Ovary (tissue), 10 donors: ENCODE measurements at places on chromosomes 6 and 20. TPM values are rescaled to one million over a fixed set of nuclear protein-coding genes. Genes with fewer than 3 reads are reported as not detected.

- H3K4me1 ChIP-seq: peaks cover 5% of the 10 kb centered on the region
- no peaks in the 10 kb centered on the region for H3K27me3 ChIP-seq
- DNase-seq: no peak
Observed at GRCh38 chr20:51803148-51803854, 980 bp upstream of the SALL4 start.

- H3K27me3 ChIP-seq: no peaks in the 10 kb centered on the region
- DNase-seq: no peak
- H3K4me1 ChIP-seq: no peaks in the 10 kb centered on the region
- no peaks in the 10 kb centered on the region for H3K36me3 ChIP-seq
- no peak overlapping the region for H3K4me3 ChIP-seq
- no peak overlapping the region for H3K27ac ChIP-seq
Observed at GRCh38 chr20:31823360-31824124, 4.4 kb downstream of the MYLK2 start.

DNA sequence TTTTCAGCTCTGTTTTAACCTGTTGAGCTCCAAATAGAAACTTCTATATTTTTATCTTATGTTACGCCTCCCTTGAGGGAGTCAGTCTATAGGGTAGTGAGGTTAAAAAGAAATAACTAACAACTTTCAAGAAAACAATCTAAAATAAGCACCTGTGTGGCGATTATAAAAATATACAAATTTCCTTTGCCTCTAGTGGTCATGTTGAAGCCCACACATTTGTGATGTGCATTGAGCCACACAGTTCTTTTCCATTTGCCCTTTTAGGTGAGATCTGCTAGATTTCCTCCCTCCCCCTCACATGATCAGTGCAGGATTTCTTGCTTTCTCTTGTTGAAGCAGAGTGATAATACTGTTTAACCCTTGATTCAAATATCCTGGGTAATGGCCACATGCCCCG is 84.2 kb downstream of the MYB start:
- no peaks in the 10 kb centered on the region for H3K27me3 ChIP-seq
- no peaks in the 10 kb centered on the region for H3K36me3 ChIP-seq
- DNase-seq: no peak
- no peak overlapping the region for H3K27ac ChIP-seq
- H3K4me3 ChIP-seq: no peak overlapping the region

- no peaks in the 10 kb centered on the region for H3K4me1 ChIP-seq
- H3K27me3 ChIP-seq: no peaks in the 10 kb centered on the region
- no peak for DNase-seq
Observed at GRCh38 chr6:147260091-147260490, 55.9 kb downstream of the STXBP5 start.

GRCh38 chr6:134880487-134881190 is 69.3 kb downstream of the ALDH8A1 start:
- no peak overlapping the region for H3K4me3 ChIP-seq
- no peak overlapping the region for H3K27ac ChIP-seq
- DNase-seq: no peak

- no peak for DNase-seq
- H3K27ac ChIP-seq: no peak overlapping the region
- no peaks in the 10 kb centered on the region for H3K27me3 ChIP-seq
Observed at GRCh38 chr6:12266571-12266970, 23.6 kb upstream of the EDN1 start.

GRCh38 chr6:134720353-134721059 is 229.4 kb downstream of the ALDH8A1 start:
- peak overlapping the region; percentile 55 for H3K27ac ChIP-seq
- H3K27me3 ChIP-seq: no peaks in the 10 kb centered on the region
- H3K4me3 ChIP-seq: no peak overlapping the region
- H3K36me3 ChIP-seq: no peaks in the 10 kb centered on the region
- no peak for DNase-seq
- H3K4me1 ChIP-seq: peaks cover 19% of the 10 kb centered on the region

GRCh38 chr20:10312111-10312510 is 93.5 kb downstream of the SNAP25 start:
- peaks cover 10% of the 10 kb centered on the region for H3K4me1 ChIP-seq
- no peaks in the 10 kb centered on the region for H3K27me3 ChIP-seq
- H3K4me3 ChIP-seq: no peak overlapping the region
- no peaks in the 10 kb centered on the region for H3K36me3 ChIP-seq

- peak overlapping the region; percentile 59 for H3K27ac ChIP-seq
- H3K27me3 ChIP-seq: no peaks in the 10 kb centered on the region
- no peaks in the 10 kb centered on the region for H3K36me3 ChIP-seq
- peaks cover 22% of the 10 kb centered on the region for H3K4me1 ChIP-seq
- no peak overlapping the region for H3K4me3 ChIP-seq
- DNase-seq: no peak
Observed at GRCh38 chr20:49587111-49587570, 19.2 kb upstream of the PTGIS start.

- no peak overlapping the region for H3K4me3 ChIP-seq
- H3K36me3 ChIP-seq: no peaks in the 10 kb centered on the region
- H3K27ac ChIP-seq: no peak overlapping the region
- DNase-seq: no peak
Observed at GRCh38 chr20:39395478-39396291, 433.5 kb downstream of the DHX35 start.

DNA sequence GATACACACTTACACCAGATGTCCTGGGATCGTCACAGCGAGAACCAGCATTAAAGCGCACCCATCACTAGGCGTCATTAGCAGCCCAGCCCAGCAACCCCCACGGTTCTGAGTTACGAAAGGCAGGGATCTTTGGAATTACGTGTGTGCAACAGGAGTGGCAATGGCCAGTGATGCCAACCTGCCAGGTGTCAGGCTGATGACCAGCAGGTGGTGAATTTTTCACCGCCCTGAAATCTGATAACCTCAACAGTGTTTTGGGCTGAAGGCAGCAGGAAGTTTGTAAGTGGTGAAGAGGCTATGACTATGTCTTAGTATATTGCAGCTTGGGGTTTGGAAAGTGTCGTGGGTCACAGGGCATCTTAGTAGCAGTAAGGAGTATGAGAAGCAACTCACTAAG is 166.1 kb downstream of the TMEM242 start:
- no peak overlapping the region for H3K4me3 ChIP-seq
- no peaks in the 10 kb centered on the region for H3K27me3 ChIP-seq
- DNase-seq: no peak
- no peaks in the 10 kb centered on the region for H3K36me3 ChIP-seq
- H3K27ac ChIP-seq: no peak overlapping the region

GRCh38 chr20:15058841-15059240 is 721.4 kb upstream of the FLRT3 start:
- H3K4me3 ChIP-seq: no peak overlapping the region
- H3K36me3 ChIP-seq: no peaks in the 10 kb centered on the region
- DNase-seq: no peak

GRCh38 chr20:7123457-7123856 is 356.0 kb downstream of the BMP2 start:
- H3K27me3 ChIP-seq: no peaks in the 10 kb centered on the region
- H3K4me1 ChIP-seq: no peaks in the 10 kb centered on the region
- H3K27ac ChIP-seq: no peak overlapping the region
- no peak for DNase-seq
- H3K4me3 ChIP-seq: no peak overlapping the region

GRCh38 chr20:34709831-34710567 is 5.9 kb downstream of the TP53INP2 start:
- no peaks in the 10 kb centered on the region for H3K27me3 ChIP-seq
- peak overlapping the region; percentile 74 for H3K27ac ChIP-seq
- peak; percentile 83 for DNase-seq
- H3K4me1 ChIP-seq: peaks cover 6% of the 10 kb centered on the region
- no peaks in the 10 kb centered on the region for H3K36me3 ChIP-seq

DNA sequence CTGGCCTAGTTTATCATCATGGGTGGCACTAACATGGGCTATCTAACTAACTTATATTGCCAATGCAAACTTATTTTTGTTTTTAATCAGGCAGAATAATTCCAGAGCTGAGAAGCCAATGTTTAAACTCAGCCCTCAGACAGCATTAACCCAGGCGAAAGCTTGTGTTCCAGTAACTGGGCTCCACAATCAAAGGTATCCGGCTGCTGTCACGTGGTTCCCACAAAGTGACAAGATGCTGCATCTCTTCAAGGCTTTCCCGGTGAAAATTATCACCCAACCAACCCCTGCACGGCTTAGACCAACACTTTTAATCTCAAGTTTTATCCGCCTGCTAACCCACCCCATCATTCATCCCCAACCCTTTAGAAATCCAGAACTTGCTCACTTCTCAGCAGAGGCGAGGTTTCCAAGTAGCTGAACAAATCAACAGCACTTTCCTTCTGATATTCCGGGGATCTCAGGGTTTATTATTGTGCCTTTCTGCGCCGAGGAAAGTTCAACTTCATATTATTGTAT is 885 bp downstream of the MTCL3 start:
- H3K4me3 ChIP-seq: no peak overlapping the region
- H3K4me1 ChIP-seq: peaks cover 12% of the 10 kb centered on the region
- DNase-seq: no peak
- H3K27ac ChIP-seq: no peak overlapping the region
- no peaks in the 10 kb centered on the region for H3K27me3 ChIP-seq

GRCh38 chr6:2432292-2432691 is 186.9 kb upstream of the GMDS start:
- H3K36me3 ChIP-seq: no peaks in the 10 kb centered on the region
- H3K4me3 ChIP-seq: no peak overlapping the region
- H3K27me3 ChIP-seq: no peaks in the 10 kb centered on the region
- no peaks in the 10 kb centered on the region for H3K4me1 ChIP-seq
- no peak for DNase-seq

GRCh38 chr6:109686566-109687265 is 4.3 kb downstream of the AK9 start:
- no peaks in the 10 kb centered on the region for H3K4me1 ChIP-seq
- no peaks in the 10 kb centered on the region for H3K36me3 ChIP-seq
- H3K27me3 ChIP-seq: no peaks in the 10 kb centered on the region
- no peak overlapping the region for H3K4me3 ChIP-seq
- no peak for DNase-seq

DNA sequence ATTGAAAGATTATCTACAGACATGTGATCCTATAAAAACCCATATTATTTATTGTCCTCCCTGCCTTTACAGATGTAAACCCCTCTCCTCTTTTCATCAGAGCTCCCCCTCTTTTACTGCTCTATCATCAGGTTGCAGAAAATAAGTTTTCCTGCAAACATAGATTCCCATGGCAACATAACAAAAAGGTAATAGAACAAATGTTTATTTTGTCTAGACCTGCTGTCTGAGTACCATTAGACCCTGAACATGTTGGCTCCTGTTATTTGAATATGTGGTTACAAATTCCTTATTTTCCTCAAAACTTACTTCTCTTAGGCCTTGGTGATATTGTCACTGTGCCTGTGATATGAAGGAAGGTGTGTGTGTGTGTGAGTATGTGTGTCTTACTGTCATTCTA is 11.5 kb downstream of the MAPK14 start:
- H3K36me3 ChIP-seq: no peaks in the 10 kb centered on the region
- no peak for DNase-seq
- no peak overlapping the region for H3K27ac ChIP-seq
- no peak overlapping the region for H3K4me3 ChIP-seq
- no peaks in the 10 kb centered on the region for H3K27me3 ChIP-seq

- H3K27ac ChIP-seq: no peak overlapping the region
- H3K27me3 ChIP-seq: no peaks in the 10 kb centered on the region
- DNase-seq: no peak
- peaks cover 3% of the 10 kb centered on the region for H3K4me1 ChIP-seq
Observed at GRCh38 chr20:58647162-58647795, 3.8 kb upstream of the STX16 start.

- no peak overlapping the region for H3K27ac ChIP-seq
- no peaks in the 10 kb centered on the region for H3K4me1 ChIP-seq
- H3K36me3 ChIP-seq: no peaks in the 10 kb centered on the region
Observed at GRCh38 chr20:12786276-12786675, 222.5 kb upstream of the SPTLC3 start.

DNA sequence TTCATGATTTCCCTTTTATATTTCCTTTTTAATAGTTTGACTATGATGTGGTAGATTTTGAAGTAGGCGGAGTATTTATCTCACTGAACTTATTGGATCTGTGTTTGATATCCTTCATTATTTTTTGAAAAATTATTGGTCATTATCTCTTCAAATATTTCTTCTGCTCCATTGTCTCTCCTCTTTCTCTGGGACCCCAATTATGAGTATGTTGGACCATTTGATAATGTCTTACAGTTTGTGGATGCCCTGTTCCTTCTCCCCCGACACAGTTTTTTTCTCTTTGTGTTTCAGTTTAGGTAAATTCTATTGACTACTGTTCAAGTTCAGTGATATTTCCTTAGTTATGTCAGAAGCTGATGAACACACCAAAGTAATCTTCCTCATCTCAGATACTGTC is 49.4 kb upstream of the COL10A1 start:
- no peak overlapping the region for H3K4me3 ChIP-seq
- no peaks in the 10 kb centered on the region for H3K4me1 ChIP-seq
- H3K27ac ChIP-seq: no peak overlapping the region

DNA sequence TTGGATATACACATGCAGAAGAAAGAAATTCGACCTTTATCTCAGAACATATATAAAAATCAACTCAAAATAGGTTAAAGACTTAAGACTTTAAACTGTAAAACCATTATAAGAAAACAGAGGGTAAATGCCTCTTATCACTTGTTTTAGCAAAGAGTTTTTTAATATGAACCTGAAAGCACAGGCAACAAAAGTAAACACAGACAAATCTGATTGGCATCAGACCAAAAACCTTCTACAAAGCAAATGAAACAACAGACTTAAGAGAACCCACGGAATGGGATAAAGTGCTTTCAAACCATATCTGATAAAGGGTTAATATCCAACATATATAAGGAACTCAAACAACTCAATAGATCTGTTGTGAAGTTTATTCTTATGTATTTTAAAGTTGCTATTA is 309.9 kb upstream of the OPRM1 start:
- no peaks in the 10 kb centered on the region for H3K27me3 ChIP-seq
- no peaks in the 10 kb centered on the region for H3K4me1 ChIP-seq
- H3K27ac ChIP-seq: no peak overlapping the region
- H3K36me3 ChIP-seq: no peaks in the 10 kb centered on the region
- H3K4me3 ChIP-seq: no peak overlapping the region

GRCh38 chr6:126268092-126268491 is 71.8 kb upstream of the CENPW start:
- no peak for DNase-seq
- no peaks in the 10 kb centered on the region for H3K27me3 ChIP-seq
- H3K36me3 ChIP-seq: no peaks in the 10 kb centered on the region
- H3K4me3 ChIP-seq: no peak overlapping the region

TFAP2C gene
- 7.7 TPM for total RNA-seq

UBE2C gene
- 1.9 TPM for total RNA-seq

FRMD1 gene
- total RNA-seq: not detected

GSTA3 gene
- not detected for total RNA-seq

SCRT2 gene
- not detected for total RNA-seq

NELFE gene
- 63.8 TPM for total RNA-seq

DUSP15 gene
- total RNA-seq: 17.0 TPM

STX11 gene
- 1.8 TPM for total RNA-seq

NT5E gene
- total RNA-seq: 47.4 TPM

GLP1R gene
- not detected for total RNA-seq

MEP1A gene
- not detected for total RNA-seq
